ENCODE measurements at places on chromosomes 3 and 15. TPM values are rescaled to one million over a fixed set of nuclear protein-coding genes. Genes with fewer than 3 reads are reported as not detected.

The SLC22A14 gene
- polyA plus RNA-seq = not detected

The RBPMS2 gene
- polyA plus RNA-seq = 8.7 TPM

DNA sequence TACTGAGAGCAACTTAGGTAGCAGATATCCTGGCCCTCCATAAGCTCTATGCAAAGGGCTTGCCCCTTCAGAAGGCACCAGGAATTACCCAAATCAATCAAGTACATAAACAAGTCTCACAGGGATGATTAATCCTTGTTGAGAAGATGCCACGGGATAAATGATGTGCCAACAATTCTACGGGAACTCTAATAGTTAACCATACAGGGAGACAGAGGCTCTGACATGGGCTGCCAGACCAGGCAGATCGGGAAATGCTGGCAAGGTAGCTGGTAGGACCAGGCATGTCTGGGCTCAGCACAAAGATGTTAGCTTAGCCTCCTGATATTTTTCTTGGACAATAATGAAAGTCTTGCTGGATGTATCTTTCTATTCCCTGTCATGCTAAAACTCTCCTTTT lies 249.3 kb upstream of the THBS1 start:
- no peak for DNase-seq

The CDC25A gene
- polyA plus RNA-seq = 10.0 TPM

GRCh38 chr3:157285141-157285540 lies 125.2 kb upstream of the CCNL1 start:
- no peak for DNase-seq

The INAFM2 gene
- polyA plus RNA-seq = 3.9 TPM

- DNase-seq = no peak
Observed at GRCh38 chr3:72597756-72598195, 250.5 kb downstream of the SHQ1 start.

DNA sequence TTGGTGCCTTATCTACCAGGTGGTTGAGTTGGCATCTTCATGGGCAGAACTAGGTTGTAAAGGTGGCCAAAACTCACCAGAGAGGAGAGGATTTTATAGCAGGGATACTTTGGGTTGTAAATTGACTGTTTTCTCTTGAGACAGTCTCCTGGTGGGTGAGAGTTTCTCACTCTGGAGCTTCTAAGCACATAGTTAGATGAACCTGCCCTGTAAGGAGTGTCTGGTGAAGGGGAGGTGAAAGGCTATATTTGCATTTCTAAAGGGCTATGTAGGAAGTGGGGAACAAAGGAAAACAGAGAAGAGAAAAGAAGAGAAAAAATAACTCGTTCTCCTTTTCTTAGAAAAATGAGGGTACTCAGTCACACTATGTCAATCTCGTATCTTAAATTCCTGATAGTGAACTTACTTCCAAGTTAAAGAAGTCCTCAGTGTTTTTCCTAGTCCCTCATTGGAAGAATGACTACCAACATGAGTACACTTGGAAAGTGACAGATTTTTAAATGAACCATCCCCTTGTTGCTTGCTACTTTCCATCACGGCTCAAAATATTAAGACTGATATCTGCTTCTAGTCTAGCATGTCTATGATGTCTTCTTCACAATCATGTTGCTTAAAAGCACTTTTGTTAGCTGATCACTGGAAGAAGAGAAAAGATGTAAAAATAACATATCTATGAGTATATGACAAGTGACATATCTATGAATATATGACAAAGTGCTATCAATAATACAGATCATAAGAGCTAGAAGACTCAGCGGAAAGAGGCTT lies 113.8 kb upstream of the P2RY1 start:
- no peak for DNase-seq
